ENCODE measurements at places on chromosomes 5 and 9. TPM values are rescaled to one million over a fixed set of nuclear protein-coding genes. Genes with fewer than 3 reads are reported as not detected.

GRCh38 chr5:171537923-171538537 is 118.6 kb downstream of the FGF18 start:
- no peak for DNase-seq

DNA sequence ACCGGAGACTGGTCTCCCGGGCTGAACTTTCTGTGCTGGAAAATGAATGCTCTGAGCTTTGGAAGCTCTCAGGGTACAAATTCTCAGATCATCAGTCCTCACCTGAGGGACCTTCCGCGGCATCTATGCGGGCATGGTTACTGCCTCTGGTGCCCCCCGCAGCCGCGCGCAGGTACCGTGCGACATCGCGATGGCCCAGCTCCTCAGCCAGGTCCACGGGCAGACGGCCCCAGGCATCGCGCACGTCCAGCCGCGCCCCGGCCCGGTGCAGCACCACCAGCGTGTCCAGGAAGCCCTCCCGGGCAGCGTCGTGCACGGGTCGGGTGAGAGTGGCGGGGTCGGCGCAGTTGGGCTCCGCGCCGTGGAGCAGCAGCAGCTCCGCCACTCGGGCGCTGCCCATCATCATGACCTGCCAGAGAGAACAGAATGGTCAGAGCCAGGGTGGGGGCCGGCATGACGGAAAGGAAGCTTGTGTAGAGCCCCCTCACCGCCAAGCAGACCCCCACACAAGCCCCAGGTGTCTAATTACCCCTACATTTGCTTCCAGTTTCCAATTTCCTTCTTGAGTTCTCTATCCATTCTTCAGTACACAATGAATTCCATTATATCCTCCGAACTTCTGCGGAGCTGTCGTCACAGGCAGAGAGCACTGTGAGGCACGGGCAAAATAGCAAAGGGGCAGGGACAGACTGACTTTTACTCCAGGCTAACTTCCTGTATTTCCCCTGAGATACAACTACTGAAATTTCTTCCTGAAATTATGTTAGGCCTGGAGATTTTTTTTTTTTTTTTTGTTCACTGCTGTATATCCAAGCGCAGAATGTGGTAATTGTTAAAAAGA is 23.2 kb downstream of the CDKN2A start:
- DNase-seq: peak; percentile 50

GRCh38 chr5:88815050-88815789 is 67.8 kb downstream of the MEF2C start:
- DNase-seq: no peak

- no peak for DNase-seq
Observed at GRCh38 chr5:172686111-172686510, 45.0 kb downstream of the NEURL1B start.

DNA sequence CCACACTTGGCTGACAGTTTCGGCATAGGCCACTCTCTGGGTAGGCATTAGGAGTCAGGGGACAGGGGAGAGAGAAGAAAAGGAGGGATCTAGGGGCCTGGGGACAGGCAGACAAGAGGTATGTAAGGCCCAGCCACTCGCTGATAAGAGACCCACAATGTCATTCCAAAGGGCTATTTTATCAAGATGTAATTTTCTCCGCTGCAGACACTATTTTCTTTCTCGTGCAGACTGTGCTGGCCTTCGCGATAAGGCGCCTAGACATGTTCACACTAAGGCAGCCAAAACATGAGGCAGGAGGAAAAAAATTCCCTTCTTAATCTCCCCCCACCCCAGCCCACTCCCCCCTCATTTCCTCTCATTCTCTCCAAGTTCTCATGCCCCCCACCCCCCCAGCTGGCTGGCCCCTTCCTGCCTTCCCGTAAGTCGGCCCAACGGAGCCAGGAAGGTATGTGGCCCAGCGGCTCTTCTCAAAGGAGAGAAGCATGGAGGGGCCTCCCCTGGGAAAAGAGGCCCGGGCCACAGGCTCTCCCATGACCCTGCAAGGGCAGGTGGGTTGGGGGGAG is 44.9 kb upstream of the SYNPO start:
- DNase-seq: no peak

DNA sequence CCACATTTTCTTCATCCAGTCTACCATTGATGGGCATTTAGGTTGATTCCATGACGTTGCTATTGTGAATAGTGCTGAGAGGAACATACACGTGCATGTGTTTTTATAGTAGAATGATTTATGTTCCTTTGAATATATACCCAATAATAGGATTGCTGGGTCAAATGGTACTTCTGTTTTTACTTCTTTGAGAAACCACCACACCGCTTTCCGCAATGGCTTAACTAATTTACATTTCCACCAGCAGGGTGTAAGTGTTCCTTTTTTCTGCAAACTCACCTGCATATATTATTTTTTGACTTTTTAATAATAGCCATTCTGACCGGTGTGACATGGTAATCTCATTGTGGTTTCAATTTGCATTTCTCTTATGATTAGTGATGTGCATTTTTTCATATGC is 82.2 kb upstream of the RFX3 start:
- DNase-seq: no peak

DNA sequence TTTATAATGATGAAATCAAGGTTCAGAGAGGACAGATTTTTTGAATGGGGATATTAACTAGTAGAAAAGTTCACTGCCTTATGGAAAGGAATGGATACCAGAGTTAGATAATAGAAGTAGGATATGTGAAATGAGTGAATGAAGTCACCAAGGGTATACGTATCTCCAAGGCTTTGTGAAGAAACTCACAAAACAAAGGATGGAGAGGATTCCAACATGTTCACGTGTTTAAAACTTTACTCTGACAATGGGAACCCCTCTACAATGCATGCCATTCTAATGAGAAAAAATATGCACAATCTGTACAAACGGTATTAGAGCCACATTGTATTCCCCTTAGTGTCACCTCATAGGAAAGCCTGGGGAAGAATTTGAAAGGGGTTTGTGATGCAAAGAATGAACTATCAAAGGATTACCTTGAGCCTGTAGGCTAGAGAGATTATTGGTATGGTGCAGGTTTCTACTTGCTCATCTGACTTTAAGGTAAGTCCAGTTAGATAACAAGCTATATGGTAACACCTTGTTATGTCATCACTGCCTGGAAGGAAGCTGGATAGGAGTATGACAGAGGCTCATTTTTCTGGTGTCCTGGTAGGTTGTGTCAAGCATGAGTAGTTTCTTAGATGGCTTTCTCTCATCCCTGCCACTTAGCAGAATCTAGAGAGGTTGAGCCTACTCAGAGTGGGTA is 250.3 kb upstream of the SEMA6A start:
- no peak for DNase-seq

- no peak for DNase-seq
Observed at GRCh38 chr9:134396825-134397224, 70.6 kb downstream of the RXRA start.

DNA sequence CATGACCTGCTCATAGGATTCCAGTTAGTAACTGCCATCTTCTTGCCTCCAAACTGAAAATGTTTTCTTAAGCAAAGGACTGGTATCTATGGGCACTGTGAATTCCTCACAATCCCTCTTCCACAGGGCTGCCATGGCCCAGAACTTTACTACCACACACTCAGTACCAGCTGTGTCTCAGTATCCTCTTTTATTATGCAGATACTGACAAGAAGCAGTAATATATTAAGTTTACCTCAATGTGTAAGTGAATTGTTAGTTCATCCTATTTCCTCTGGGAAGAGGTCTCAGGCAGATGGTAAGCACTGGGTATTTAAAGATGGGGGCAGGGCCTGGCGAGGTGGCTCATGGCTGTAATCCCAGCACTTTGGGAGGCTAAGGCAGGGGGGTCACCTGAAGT is 320.8 kb upstream of the RFX3 start:
- no peak for DNase-seq

DNA sequence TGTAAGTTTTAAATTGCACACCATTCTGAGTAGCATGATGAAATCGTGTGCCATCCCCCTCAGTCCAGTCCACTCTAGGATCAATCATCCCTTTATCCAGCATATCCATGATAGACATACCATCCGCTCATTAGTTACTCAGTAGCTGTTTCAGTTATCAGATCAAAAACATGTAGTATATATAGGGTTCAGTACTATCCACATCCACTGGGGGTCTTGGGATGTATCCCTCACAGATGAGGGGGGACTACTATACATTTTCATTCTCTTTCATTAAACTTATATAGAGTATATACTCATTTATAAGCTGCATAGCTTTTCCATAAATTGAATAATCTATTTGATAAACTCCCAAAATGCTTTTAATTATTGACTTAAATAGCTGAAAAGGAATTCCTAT is 67.6 kb downstream of the MEIKIN start:
- peak; percentile 3 for DNase-seq

Gene MSX2
- polyA plus RNA-seq: 0.37 TPM

Gene IL13
- polyA plus RNA-seq: not detected

Gene TAF11L5
- not detected for polyA plus RNA-seq

Gene STING1
- 0.30 TPM for polyA plus RNA-seq

Gene PTGES
- 2.8 TPM for polyA plus RNA-seq
